Thymus (tissue), 14 donors: ENCODE measurements at places on chromosomes 11 and 22.

- no peaks in the 10 kb centered on the region for H3K27me3 ChIP-seq
- DNase-seq: no peak
- no peak overlapping the region for H3K27ac ChIP-seq
- peaks cover 38% of the 10 kb centered on the region for H3K36me3 ChIP-seq
- H3K4me3 ChIP-seq: no peak overlapping the region
Measured at GRCh38 chr11:68053117-68053516, 14.3 kb downstream of the TCIRG1 start.

- DNase-seq: no peak
- no peaks in the 10 kb centered on the region for H3K36me3 ChIP-seq
- H3K4me3 ChIP-seq: no peak overlapping the region
- peaks cover 93% of the 10 kb centered on the region for H3K27me3 ChIP-seq
Measured at GRCh38 chr11:69637198-69637940, 3.6 kb upstream of the CCND1 start.

GRCh38 chr11:14137284-14137683, 174.8 kb downstream of the SPON1 start:
- H3K4me1 ChIP-seq: no peaks in the 10 kb centered on the region
- no peak overlapping the region for H3K4me3 ChIP-seq
- no peak overlapping the region for H3K27ac ChIP-seq

- H3K4me1 ChIP-seq: no peaks in the 10 kb centered on the region
- no peaks in the 10 kb centered on the region for H3K27me3 ChIP-seq
- H3K27ac ChIP-seq: no peak overlapping the region
- no peak for DNase-seq
- peaks cover 32% of the 10 kb centered on the region for H3K36me3 ChIP-seq
- no peak overlapping the region for H3K4me3 ChIP-seq
Measured at GRCh38 chr11:74256378-74257133, 54.9 kb downstream of the P4HA3 start.

DNA sequence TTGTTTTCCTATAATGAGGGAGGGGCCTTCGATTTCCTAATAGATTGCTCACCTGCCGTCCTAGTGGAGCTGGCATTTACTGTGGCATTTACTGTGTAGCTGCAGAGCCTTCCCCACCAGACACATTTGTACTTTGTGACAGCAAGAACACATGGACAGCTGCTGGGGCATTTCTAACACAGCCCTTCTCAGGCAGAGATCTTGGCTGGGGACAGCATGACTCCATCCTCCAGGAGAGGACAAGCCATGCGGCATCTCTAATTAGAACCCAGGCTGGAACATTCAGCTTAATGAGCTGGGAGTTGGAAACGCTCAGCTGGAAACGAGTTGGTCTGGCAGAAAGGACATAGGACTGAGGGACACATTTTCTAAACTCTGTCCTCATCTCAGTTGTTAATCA, 887.5 kb downstream of the NTM start:
- H3K36me3 ChIP-seq: no peaks in the 10 kb centered on the region
- no peaks in the 10 kb centered on the region for H3K27me3 ChIP-seq
- no peak overlapping the region for H3K4me3 ChIP-seq
- no peak for DNase-seq
- no peaks in the 10 kb centered on the region for H3K4me1 ChIP-seq

DNA sequence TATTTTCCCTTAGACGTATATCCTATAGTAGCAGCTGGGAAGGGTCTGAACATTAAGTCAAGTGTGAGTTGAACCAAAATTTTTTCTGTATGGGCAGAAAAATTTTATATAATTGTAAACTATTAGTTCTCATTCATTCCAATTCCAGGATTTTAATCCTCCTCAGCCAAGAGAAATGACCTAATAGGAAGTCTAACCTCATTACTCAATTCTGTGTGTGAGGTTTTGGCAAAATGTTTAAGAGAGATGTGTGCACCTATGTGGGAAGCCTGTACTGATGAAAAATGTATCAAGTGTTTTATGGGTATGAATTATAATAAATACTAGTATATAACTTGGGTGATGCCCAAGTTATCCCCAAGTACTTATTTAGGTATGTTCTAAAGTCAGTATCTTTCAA, 311.6 kb upstream of the PITPNB start:
- no peak for DNase-seq
- no peaks in the 10 kb centered on the region for H3K36me3 ChIP-seq
- no peaks in the 10 kb centered on the region for H3K4me1 ChIP-seq
- H3K27me3 ChIP-seq: no peaks in the 10 kb centered on the region
- no peak overlapping the region for H3K27ac ChIP-seq

GRCh38 chr11:87405356-87405755, 367.6 kb downstream of the TMEM135 start:
- no peak overlapping the region for H3K4me3 ChIP-seq
- no peaks in the 10 kb centered on the region for H3K36me3 ChIP-seq
- DNase-seq: no peak
- no peak overlapping the region for H3K27ac ChIP-seq

- H3K4me3 ChIP-seq: no peak overlapping the region
- no peaks in the 10 kb centered on the region for H3K27me3 ChIP-seq
- no peak for DNase-seq
- no peak overlapping the region for H3K27ac ChIP-seq
- no peaks in the 10 kb centered on the region for H3K36me3 ChIP-seq
- H3K4me1 ChIP-seq: peaks cover 4% of the 10 kb centered on the region
Measured at GRCh38 chr11:121802542-121802941, 313.5 kb downstream of the BLID start.

DNA sequence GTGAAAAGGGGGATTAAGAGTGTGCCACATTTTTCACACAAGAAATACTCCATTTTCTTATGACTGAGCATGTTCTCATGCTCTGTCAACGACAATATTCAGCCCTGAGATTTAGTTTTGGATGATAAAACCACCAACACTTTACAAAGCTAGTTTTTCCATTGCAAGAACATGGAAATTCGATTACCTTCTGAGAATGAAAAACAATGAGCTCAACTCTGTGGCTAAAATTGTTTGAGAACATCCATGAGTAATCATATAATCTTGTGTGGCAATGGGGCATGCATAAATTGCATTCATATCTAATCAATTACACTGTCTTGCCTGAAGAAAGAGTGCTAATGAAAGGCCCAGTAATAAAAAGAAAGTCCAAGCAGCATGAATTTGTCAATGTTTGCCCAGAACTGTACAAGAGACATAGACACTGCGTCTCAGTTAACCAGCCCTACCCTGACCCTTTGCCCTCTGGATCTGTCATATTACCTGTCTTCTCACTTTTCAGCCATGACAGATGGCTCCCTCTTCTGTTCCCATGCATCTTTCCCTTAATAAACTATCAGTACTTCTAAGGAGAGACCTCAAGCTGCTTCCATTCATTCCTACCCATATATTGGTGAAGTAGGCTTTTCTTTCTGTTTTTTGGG, 253.4 kb downstream of the FAM76B start:
- H3K4me1 ChIP-seq: no peaks in the 10 kb centered on the region
- no peaks in the 10 kb centered on the region for H3K36me3 ChIP-seq
- no peak overlapping the region for H3K27ac ChIP-seq
- DNase-seq: no peak
